8988T (cell line): ENCODE measurements at places on chromosomes 3 and 15.

- DNase-seq = no peak
These were observed 12.3 kb upstream of the FOXB1 start for GRCh38 chr15:59991834-59992233.

DNA sequence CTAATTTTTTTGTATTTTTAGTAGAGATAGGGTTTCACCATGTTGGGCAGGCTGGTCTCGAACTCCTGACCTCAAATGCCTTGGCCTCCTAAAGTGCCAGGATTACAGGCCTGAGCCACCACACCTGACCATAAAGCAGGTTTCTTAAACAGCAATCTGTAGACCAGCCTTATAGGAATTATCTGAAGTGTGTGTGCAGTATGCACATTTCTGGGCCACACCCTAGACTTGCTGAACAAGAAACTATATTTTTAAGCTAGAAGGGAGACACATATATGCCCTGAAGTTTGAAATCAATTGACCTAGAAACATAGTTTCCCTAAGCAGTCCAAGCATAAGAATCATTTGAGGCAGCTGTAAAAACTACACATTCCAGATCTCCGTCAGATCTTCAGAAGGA is 805.7 kb downstream of the TUSC7 start:
- DNase-seq = no peak

DNA sequence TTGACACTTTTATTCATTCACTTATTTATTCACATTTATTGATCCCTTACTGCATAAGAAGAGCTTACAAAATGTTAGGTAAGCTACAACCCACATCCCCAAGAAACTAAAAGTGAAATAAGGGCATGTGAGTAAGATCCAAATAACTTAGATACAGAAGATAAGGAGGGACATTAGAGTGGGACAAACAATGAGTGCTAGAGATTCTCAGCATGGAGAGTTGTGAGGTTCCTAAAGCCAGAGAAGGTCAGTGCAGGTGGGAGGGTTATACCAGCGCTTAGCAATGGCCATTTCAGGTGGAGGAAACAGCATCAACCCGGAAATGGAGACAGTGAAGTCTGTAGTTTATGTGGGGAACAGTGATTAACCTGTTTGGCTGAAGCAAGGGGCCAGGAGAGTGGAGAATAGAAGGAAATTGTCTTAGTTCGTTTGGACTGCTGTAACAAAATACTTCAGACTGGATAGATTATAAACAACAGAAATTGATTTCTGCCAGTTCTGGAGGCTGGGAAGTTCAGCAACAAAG is 25.5 kb upstream of the PCOLCE2 start:
- DNase-seq = no peak

DNA sequence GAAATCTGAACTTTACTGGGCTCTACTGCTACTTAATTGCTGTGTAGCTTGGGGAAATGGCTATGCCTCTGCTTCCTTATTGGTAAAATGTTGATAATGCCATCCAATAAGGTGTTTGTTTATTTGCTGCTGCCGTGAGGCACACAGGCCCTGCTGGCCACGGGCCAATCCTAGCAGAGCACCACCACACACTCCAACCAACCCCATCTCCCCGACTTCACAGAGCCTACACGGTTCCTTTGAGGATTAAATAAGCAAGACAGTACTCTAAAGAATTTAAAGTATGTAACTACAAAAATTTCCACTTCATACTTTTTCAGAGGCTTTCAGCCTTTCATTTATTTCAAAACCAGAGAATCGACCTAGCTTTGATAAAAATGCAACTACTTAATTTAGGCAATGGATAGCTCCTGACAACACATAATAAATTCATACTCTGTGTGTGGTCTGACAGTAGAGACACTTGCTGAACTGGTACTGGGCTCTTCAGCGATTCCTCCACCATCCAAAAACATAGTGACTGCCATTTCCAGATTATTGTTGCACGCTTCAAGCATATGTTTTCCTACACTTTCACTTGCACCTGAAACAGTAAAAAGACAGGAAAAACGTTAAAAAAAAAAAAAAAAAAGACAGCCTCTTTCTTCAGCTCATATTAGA is 25.3 kb downstream of the UBXN7 start:
- DNase-seq = peak; percentile 46

- no peak for DNase-seq
These were observed 808.7 kb downstream of the GRM7 start for GRCh38 chr3:7669641-7670040.

DNA sequence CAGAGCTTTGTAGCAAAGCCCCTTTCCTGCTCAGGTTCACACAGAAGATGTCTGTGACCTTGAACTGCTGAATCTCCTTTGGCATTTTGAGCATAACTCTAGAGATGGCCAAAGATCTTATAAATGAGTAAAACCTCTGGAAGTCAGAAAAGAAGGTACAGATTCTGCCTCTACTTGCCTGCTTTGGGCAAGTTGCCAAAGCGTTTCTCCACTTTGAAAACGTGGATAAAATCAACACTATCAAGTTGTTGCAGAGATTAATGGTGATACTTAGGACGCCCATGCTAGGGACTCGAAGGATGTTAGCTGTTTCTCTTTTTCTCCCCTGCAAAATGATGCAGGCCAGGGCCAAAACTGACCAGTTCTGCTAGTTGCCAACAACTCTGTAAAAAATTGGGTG is 68.0 kb upstream of the CMTM7 start:
- DNase-seq = no peak

DNA sequence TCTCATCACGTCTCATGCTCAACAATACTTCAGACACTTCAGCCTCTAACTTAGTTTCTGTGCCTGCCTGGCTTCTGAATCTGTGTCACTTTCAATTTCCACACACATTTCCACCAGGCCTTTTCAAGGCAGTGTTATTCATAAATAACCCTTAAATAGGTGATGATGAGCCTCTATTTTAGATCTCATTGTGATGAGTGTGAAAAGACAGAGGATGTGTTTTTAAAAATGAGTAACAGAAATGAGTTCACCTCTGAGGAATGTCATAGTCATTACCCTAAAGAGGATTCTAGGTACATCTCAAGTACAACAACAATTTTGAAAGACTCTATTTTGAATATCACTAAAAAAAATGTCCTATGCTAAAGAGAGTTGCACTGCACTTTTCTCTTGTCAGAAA is 64.6 kb downstream of the STAC start:
- DNase-seq = no peak

GRCh38 chr3:50483374-50483773 is 20.1 kb downstream of the CACNA2D2 start:
- DNase-seq = no peak

DNA sequence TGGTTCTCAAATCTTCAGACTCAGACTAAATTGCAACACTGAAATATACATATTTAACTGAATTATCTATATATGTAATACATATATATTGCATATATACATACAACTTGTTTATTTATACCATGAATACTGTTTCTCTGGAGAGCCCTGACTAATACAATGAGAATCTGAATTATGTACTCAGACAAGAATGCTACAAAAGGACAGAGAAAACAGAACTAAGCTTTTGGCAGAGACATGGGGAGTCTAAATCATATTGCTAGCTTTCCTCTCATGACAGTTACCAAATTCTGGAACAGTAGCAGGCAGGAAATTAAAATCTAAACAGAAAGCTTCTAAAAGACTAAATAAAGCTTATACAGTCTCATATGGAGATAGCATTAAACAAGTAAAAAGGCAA is 142.4 kb upstream of the KCNMB2 start:
- no peak for DNase-seq

DNA sequence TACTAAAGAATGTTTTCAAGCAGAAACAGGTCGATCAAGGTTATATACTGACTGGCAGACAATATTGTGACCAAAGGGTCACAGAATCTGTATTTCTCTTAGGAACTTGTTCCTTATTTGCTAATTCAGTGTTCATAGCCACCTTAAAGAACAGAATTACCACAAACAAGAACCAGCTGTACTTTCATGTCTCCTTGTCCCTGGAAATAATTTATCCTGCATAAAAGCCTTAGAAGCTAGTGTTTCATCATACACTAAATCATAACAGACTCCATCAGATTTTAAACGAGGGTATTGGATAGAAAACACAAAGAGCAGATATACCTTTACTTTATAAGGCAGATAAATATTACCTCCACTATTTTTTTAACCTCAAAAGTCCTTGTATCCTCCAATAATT is 6.4 kb downstream of the DNAJC19 start:
- DNase-seq = no peak

DNA sequence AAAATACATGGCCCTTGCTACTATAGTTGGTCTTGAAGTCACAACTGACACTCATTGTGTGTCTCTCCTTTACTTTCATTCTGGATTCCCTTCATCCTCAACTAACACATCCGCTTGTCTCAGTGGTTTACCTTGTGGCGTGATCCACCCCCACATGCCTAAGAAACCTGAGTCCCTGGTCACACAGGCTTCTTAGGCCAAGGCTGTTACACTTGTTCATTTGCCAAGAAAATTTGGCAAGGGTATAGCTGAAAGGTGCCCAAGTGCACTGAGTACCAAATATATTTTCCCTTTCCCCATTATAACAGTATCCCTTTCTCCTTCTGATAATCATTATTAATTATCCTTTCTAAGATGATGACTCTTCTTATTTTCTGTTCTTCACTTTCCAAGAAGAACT is 207.6 kb upstream of the STAC start:
- DNase-seq = no peak

DNA sequence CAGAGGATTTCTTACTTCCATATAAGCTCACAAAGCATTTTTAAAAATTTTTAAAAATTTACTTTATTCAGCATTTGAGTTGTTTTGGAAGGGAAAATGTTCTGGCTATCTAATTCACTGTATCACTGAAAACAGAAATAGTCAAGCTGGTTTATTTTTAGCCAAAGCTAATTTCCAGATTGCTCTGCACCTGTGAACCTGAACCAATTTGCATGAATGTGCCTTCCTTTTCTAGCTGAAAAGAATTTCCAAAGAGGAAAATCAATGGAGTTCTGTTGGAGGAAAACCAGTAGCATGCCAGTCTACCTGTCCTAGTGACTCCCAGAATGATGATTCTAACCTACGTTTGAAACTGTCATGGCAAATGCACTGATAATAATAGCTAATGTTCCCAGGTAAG is 134.2 kb upstream of the LIPC start:
- no peak for DNase-seq

DNA sequence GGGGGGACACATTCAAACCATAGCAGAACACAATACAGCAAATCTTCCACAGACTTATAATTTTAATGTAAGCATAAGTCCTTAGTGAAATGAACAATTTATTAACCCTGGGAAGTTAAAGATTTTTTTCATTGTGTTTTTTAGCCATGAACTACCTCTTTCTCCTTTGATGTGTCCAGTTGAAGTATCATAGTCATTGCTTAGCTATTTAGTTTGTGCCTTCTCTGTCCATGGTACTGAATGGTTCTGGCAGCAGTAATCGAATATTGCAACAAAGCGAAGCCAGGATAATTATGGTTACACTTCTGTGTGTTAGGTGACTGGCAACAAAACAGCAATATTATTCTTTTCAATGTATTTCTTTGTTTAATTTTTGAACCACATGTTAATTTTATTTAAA is 403.0 kb upstream of the ONECUT1 start:
- DNase-seq = no peak

- DNase-seq = no peak
These were observed 417.0 kb upstream of the AGTR1 start for GRCh38 chr3:148280623-148281242.

- peak; percentile 71 for DNase-seq
These were observed 731 bp downstream of the ZNF710 start for GRCh38 chr15:90001683-90002427.

GRCh38 chr3:4743371-4743770 is 235.9 kb upstream of the BHLHE40 start:
- no peak for DNase-seq

DNA sequence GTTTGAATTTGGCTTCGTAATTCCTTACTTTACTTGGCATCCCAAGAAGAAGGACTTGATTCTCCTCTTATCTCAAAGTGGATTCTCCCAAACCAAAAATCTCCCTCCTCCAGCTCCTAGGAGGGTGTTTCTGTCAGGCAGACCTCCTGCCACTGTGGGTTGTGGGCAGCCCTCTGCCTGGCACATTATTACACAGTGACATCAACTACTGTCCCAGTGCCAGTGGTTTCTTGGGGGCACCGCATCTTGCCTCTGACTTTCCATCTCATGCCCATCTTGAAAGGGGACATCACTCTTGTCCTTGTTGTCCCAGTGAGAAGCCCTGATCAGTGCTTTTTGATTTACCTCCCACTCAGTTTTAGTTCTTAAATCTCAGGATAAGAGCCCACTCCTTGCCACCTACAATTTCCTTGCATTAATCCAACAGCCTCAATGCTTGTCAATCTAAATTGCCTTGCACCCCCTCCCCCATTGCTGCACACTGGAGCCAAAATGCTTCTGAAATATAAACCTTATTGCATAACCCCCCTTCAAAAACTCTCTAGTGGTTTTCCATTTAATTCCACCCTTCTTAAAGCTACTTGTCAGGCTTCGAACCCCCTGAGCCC is 81.0 kb downstream of the TRAK1 start:
- no peak for DNase-seq

DNA sequence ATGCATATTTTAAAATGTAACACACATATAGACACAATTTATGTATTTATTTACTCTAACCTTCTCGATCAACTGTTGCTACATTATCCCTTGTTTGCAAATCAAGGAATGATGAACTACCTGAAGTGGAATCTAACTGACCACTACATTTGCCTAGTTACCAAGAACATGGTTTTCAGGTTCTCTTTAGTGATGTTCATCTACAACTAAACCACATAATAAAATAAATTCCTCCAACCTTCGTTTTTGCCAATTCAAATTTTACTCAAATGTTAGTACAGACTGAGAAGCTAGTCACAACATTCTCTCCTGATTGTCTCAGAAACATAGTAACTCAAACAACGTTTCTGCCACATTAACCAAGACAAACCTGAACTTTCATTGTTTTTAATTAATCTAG is 521.9 kb downstream of the FOXP1 start:
- no peak for DNase-seq

GRCh38 chr3:77530870-77531269 is 491.0 kb downstream of the ROBO2 start:
- DNase-seq = no peak

DNA sequence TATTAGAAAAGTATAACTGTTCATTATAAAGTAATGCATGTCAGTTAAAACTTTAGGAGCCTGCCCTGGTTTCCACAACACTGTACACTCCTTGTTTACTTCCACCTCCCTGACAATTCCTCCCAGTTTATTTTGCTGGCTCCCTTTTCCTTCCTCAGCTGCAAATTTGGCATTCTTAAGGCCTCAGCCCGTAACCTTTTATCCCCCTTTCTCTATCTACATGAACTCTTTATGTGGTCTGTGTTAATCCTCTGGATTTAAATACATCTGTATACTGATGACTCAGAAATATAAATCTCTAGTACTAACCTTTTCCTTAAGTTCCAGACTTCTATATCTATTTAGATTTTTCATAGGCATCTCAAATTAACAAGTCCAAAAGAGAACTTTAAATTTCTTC is 143.6 kb downstream of the OTOL1 start:
- DNase-seq = no peak

GRCh38 chr3:87621667-87622066 is 345.3 kb upstream of the POU1F1 start:
- no peak for DNase-seq

DNA sequence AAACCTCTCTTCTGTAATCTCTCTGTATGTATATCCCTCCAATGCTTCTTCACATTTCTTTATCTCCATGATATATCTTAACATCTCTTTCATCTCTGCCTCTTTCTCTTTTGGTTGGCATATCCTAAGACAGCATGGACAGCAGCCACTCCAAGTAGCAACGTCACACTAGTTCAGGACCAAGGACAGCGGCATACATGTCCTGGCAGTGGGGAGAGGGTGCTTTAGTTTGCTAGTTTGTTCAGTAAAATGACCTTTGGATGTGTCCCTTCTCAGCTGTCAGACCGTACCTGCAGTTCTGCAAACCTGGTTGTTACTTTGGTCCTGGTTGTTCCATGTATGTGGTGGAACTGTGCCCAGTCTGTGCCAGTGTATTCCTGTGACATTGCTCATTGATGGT is 225.6 kb upstream of the ROPN1 start:
- no peak for DNase-seq
